Activated CD8-positive, alpha-beta memory T cell treated with anti-CD3 and anti-CD28 coated beads, Interleukin-2, amount 10 ng/mL, durations not matched to agents 7 days and 5 days (primary cell): ENCODE measurements at places on chromosomes 11 and 22. TPM values are rescaled to one million over a fixed set of nuclear protein-coding genes. Genes with fewer than 3 reads are reported as not detected.

Gene CDPF1
- total RNA-seq = 11.0 TPM

Gene TRIM22
- total RNA-seq = 238 TPM

Gene RIMBP3B
- 0.05 TPM for total RNA-seq

Gene TEX54
- total RNA-seq = not detected

Gene SLC22A25
- total RNA-seq = not detected

DNA sequence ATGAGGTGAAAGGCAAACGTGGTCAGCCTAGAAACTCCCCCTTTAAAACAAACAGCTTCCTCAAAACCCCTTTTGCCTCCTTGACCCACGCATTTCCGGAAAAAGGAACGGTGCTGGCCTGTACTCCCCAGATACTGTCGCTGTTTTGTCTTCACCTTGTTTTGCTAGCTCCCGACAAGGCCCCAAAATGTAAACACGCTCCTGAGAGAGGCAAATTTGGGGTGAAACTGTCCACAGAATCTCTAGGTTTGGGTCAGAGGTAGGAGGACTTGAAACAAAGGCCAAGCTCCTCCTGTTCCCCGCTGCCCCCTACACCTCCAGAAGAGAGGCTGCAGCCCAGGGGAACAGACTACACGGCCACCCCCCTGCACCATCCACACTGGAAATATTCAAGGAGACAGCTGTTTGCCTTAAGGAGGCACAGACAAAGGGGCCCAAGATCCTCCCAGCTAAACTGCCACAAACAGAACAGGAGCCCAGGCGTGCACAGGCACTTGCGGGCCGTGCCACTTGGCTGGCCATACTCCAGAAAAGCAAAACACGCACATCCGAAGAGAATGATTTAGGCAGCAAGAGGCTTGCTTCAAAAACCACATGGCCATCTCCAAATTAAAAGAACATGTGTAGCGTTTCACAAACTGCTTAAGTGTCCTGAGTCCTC, 160.5 kb upstream of the GRK3 start:
- H3K4me3 ChIP-seq = peak overlapping the region; percentile 81
- H3K4me1 ChIP-seq = peaks cover 44% of the 10 kb centered on the region
- H3K36me3 ChIP-seq = no peaks in the 10 kb centered on the region
- no peak for DNase-seq

DNA sequence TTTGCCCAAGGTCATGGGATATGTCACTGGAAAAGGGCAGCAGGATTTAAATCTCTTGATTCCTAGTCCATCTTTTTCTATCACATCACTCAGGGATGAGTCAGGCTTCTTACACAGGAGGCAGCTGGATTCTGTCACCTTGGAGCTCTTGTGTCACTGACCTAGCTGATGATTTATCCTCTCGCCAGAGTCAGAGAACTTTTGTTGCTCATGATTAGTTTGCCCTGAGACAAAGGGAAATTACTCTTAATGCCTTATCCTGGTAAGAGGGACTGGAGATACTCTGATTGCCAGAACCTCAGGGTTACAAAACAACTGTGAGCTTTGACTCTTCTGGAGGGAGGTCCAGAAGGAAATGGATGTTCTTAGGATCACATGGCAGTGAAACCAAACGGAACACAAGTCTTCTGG, 10.1 kb downstream of the COA4 start:
- DNase-seq = no peak
- H3K36me3 ChIP-seq = peaks cover 8% of the 10 kb centered on the region
- H3K4me1 ChIP-seq = peaks cover 2% of the 10 kb centered on the region
- no peak overlapping the region for H3K27ac ChIP-seq
- no peak overlapping the region for H3K4me3 ChIP-seq
- H3K27me3 ChIP-seq = no peaks in the 10 kb centered on the region

GRCh38 chr11:134118006-134118405, 49.1 kb downstream of the JAM3 start:
- DNase-seq = no peak
- H3K4me3 ChIP-seq = no peak overlapping the region
- no peak overlapping the region for H3K27ac ChIP-seq
- peaks cover 11% of the 10 kb centered on the region for H3K27me3 ChIP-seq
- H3K4me1 ChIP-seq = peaks cover 11% of the 10 kb centered on the region
- H3K36me3 ChIP-seq = peaks cover 1% of the 10 kb centered on the region

- no peaks in the 10 kb centered on the region for H3K4me1 ChIP-seq
- DNase-seq = no peak
- H3K27ac ChIP-seq = no peak overlapping the region
- H3K4me3 ChIP-seq = no peak overlapping the region
- H3K27me3 ChIP-seq = peaks cover 4% of the 10 kb centered on the region
These were observed 143.8 kb downstream of the APOL5 start for GRCh38 chr22:35861451-35861850.

- H3K27ac ChIP-seq = no peak overlapping the region
- H3K36me3 ChIP-seq = no peaks in the 10 kb centered on the region
- H3K4me1 ChIP-seq = peaks cover 8% of the 10 kb centered on the region
- H3K27me3 ChIP-seq = peaks cover 35% of the 10 kb centered on the region
- DNase-seq = no peak
- H3K4me3 ChIP-seq = no peak overlapping the region
These were observed 3.6 kb downstream of the LDLRAD3 start for GRCh38 chr11:35947437-35947836.

- H3K4me1 ChIP-seq = peaks cover 14% of the 10 kb centered on the region
- H3K4me3 ChIP-seq = no peak overlapping the region
- no peak for DNase-seq
- peaks cover 10% of the 10 kb centered on the region for H3K27me3 ChIP-seq
These were observed 25.7 kb downstream of the GLB1L2 start for GRCh38 chr11:134357545-134357839.

- no peak overlapping the region for H3K4me3 ChIP-seq
- no peak for DNase-seq
- peaks cover 3% of the 10 kb centered on the region for H3K4me1 ChIP-seq
- H3K27me3 ChIP-seq = no peaks in the 10 kb centered on the region
- no peak overlapping the region for H3K27ac ChIP-seq
- no peaks in the 10 kb centered on the region for H3K36me3 ChIP-seq
These were observed 10.7 kb downstream of the TTLL1 start for GRCh38 chr22:43078522-43078921.

- no peak for DNase-seq
- no peak overlapping the region for H3K4me3 ChIP-seq
- H3K27me3 ChIP-seq = peaks cover 49% of the 10 kb centered on the region
- no peaks in the 10 kb centered on the region for H3K4me1 ChIP-seq
These were observed 66.5 kb upstream of the TOP3B start for GRCh38 chr22:22048981-22049531.

- H3K4me1 ChIP-seq = peaks cover 22% of the 10 kb centered on the region
- H3K27ac ChIP-seq = no peak overlapping the region
- no peak overlapping the region for H3K4me3 ChIP-seq
- DNase-seq = no peak
- H3K27me3 ChIP-seq = peaks cover 42% of the 10 kb centered on the region
These were observed 4.3 kb downstream of the CLTCL1 start for GRCh38 chr22:19287076-19287707.

DNA sequence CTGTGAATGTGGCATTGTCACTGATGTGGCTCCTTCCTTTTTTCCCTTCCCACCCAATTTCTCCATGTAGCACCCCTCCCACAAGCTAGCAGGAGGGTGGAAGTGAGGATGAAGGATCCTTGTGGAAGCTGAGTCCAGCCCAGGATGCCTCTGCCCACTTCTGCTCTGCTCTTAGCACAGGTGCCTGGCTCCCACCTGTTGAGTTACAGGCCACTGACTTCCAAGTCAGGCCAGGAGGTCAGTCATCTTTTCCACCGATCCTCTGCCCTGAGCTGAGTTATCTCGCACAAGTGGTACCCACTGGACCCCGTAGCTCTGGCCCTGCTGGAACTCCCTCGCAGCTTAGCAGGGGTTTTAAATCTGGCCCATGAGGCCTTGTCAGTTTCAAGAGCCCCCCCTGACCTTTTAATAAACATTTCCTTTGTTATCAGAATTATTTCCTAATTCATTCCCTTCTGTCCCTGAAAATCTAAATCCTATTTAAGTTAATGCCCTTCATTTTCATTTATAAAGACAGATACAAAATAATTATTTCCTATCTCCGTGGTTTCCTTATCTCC, 125.3 kb upstream of the CADM1 start:
- H3K27me3 ChIP-seq = no peaks in the 10 kb centered on the region
- H3K4me3 ChIP-seq = no peak overlapping the region
- DNase-seq = no peak
- H3K4me1 ChIP-seq = no peaks in the 10 kb centered on the region
- H3K27ac ChIP-seq = no peak overlapping the region
- H3K36me3 ChIP-seq = no peaks in the 10 kb centered on the region

DNA sequence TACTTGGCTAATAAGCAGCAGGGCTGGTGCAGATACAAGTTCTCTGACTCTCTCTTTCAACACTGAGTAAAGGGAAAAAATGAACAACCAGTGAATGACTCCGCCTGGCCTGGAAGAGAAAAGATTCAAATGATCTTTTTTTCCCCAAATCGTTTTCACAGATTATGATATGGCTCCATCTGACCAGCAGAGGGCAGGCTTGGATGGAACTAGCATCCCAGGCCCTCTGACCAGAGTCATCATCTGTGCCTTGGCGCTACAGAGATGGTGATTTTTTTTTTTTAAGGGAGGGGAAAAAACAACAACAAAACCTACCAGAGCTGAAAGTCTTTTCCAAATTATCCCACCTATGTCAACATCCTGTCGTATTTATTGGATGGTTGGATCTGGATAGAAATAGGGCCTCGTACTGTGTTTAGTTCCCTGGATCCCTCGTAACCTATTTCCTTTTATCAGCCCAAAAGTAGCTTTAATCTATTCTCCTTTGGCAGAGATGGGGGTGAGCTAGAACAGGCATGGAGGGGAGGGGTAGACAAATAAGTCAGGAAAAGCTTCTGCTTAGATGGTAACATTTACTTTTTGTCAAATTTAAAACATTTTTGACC, 69.7 kb downstream of the PRSS23 start:
- no peak overlapping the region for H3K4me3 ChIP-seq
- peaks cover 15% of the 10 kb centered on the region for H3K27me3 ChIP-seq
- H3K27ac ChIP-seq = no peak overlapping the region
- no peaks in the 10 kb centered on the region for H3K4me1 ChIP-seq
- H3K36me3 ChIP-seq = no peaks in the 10 kb centered on the region

DNA sequence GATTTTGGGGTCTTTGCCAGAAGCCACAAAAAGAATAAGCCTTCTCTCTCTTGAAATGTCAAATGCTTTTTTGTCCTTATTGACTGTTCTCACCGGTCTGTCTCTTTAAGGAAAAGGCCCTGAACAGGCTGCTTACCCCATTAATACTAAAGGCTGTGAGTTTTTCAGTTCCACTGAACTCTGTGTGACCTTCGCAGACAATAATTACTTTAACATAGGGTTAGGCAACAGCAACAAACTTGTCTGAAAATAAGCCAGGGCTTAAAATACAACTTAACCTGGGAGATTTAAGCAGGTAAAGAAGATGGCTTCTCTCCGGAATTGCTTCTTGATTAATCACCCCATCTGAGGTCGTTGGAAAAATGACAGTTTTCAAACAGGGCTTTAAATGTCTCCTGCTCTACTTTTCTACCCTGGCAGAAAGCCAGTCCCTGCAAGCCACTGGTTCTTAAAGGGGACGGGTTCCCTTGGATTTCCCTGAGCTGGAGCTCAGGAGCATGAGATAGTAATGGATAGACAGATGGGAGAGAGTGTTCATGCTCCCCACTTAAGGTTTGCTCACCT, 69.4 kb downstream of the ARL14EP start:
- no peaks in the 10 kb centered on the region for H3K36me3 ChIP-seq
- H3K27ac ChIP-seq = no peak overlapping the region
- H3K4me1 ChIP-seq = no peaks in the 10 kb centered on the region

DNA sequence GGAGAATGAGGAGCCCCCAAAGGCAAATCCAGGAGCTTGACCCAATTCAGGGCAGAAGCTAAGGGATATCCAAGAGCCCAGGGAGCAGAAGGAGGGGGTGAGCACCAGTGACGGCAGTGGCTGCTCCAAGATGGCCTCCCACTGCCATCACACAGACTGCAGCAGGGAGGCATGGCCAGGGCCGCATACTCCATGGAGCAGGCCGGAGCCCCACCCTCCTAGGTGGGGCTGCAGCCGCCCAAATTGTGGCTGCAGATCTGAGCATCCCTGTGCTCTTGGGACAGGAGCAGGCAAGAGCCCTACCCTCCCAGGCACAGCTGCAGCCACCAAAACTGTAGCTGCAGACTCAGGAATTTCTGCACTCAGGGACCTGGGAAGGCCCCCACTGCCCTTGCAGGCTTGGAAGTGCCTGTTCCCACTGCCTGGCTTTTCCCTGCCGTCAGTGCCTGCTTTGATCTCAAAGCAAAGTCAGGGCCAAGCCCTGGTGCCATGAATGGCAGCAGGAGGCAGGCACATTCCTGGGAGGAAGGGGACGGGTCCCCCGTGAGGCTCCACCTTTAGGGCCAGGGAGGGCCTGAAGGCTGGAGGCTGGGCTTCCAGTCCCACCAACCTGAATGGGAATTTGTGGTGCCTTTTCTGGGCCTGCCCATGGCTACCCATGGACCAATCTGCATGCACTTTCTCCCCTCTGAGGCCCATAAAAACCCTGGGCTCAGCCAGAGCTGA, 10.3 kb upstream of the WNT7B start:
- H3K27me3 ChIP-seq = peaks cover 7% of the 10 kb centered on the region
- no peak for DNase-seq
- H3K4me1 ChIP-seq = no peaks in the 10 kb centered on the region

GRCh38 chr11:73126804-73127480, 15.2 kb downstream of the FCHSD2 start:
- peaks cover 51% of the 10 kb centered on the region for H3K36me3 ChIP-seq
- H3K27ac ChIP-seq = no peak overlapping the region
- H3K27me3 ChIP-seq = no peaks in the 10 kb centered on the region
- H3K4me1 ChIP-seq = no peaks in the 10 kb centered on the region
- no peak for DNase-seq

DNA sequence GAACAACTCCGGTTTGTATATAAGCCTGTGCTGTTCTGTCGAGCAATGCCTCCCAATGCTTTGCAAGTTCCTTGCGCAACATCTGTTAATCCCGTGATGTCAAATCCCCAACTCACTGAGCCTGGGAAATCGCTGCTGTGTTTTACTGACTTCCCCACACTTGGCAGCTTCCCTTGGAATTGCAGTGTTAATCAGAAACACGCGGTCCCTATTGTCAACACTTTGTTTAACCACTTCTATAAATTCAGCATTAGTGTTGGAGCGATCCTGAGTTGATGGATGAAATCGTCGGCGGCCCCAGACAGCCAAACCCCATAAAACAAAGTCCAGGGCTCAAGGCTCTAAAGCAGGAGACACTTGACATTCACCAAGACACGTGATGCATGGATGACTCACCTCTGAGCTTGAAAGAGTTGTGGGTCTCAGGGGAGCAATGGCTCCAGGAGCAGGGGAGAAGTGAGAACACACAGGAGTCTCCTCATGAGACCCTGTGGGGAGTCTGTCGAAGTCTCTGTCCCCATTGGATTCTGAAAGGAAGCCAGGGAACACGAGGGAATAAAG, 555.3 kb downstream of the MIAT start:
- no peak overlapping the region for H3K4me3 ChIP-seq
- no peaks in the 10 kb centered on the region for H3K4me1 ChIP-seq
- H3K27me3 ChIP-seq = peaks cover 11% of the 10 kb centered on the region
- no peaks in the 10 kb centered on the region for H3K36me3 ChIP-seq
- H3K27ac ChIP-seq = no peak overlapping the region

- no peak for DNase-seq
- H3K4me1 ChIP-seq = peaks cover 4% of the 10 kb centered on the region
- no peak overlapping the region for H3K27ac ChIP-seq
- no peaks in the 10 kb centered on the region for H3K27me3 ChIP-seq
These were observed 45.2 kb upstream of the EED start for GRCh38 chr11:86199354-86199753.
